NCI-H1436 (cell line): ENCODE measurements at places on chromosomes 4 and X.

GRCh38 chrX:134688839-134689238, 30.6 kb upstream of the PLAC1 start:
- no peak for DNase-seq

DNA sequence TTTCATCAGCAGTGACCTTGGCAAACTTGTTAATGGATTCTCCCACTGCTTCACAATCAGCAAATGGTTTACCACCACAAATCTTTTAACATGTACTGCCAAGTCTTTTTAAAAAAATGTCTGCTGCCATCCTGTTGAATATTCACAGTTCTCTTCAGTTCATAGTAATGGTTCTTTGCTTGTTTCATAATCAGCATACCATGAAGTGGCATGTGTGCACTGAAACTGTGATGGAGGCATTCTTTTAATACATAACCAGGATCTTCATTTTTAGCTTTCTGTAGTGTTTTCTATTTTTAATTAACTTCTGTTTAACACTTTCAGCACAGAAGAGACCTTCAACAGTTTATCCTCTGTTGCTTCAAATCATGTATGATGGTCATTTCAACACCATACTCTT, 230.1 kb upstream of the ARSJ start:
- DNase-seq: no peak

DNA sequence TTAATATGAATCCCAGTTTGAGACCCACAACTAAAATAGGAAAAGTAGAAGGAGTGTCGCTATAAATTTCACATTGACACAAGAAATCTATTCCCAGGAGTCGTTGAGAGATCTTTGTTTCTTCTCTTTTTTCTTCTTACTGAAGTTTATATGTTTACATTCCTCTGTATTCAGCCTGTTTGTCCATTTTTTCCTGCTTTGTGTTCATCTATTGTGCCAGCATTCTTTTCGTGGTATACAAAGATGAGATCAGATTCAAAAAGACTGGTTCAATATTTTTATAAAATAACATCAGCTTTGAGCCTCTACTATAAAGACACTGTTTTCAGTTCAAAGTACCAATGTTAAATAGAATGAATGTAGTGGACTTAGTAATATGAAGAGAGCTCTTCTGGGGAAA, 95.4 kb upstream of the MYOZ2 start:
- DNase-seq: no peak

- DNase-seq: no peak
These were observed 28.4 kb upstream of the WFS1 start for GRCh38 chr4:6241062-6241845.

- no peak for DNase-seq
These were observed 159.4 kb downstream of the OPHN1 start for GRCh38 chrX:68273887-68274286.

DNA sequence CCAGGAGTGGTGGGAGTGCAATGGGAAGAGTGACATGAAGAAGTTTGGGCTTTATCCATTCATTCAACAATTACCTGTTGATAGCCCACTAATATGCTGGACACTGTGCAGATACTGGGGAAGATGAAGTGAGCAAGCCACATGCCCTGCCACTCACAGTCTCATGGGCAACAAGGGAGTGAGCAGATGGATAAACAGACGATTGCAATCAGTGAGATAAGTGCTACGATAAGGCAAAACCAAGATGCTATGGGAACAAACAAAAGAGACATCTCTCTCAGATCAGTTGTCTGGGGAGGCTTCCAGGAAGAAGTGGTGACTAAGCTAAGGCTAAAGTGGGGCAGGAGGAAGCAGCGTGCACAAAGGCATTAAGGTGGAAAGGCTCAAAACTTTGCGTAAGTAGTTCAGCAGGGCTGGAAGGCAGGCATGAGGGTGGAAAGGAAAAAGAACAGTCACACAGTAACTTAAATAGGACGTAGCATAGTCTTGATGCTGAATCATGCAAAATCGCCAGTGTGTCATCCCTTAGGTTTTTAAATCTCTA, 31.7 kb downstream of the GAB3 start:
- no peak for DNase-seq
